Naive B cell (primary cell): ENCODE measurements at places on chromosomes 7 and 10.

- no peak for DNase-seq
These were observed 4.8 kb downstream of the ANK3 start for GRCh38 chr10:60384708-60385398.

GRCh38 chr7:44216019-44216418 is 15.2 kb downstream of the YKT6 start:
- no peak for DNase-seq

GRCh38 chr10:132752378-132752777 is 33.6 kb downstream of the NKX6-2 start:
- DNase-seq = no peak

DNA sequence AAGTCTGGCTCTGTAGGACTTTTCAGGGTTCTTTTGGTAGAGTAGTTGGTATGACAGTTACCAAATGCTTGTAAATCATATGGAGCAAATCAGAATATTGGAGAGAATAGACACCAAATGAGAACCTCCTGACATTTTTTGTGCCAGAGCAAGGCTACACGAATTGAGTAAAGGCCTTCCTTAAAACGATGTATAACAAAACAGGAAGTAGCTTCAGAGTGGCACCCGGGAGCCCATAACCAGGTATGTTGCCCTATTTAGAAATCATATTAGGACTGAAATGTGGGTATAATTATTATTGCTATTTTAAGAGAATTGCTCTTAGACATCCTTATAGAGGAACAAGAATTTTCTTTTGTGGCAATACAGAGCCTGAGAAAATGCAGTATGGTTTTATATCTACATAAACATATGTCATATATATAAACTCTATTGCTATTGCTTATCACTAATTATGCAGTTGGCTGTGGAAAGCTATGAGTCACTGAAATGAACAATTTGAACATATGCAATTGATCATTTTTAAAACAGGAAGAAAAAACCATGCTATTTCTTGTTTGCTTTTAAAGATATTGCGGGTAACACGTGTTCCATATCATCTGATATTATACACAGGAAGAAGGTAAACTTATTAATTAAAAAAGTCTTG is 197.4 kb upstream of the MTPN start:
- no peak for DNase-seq

DNA sequence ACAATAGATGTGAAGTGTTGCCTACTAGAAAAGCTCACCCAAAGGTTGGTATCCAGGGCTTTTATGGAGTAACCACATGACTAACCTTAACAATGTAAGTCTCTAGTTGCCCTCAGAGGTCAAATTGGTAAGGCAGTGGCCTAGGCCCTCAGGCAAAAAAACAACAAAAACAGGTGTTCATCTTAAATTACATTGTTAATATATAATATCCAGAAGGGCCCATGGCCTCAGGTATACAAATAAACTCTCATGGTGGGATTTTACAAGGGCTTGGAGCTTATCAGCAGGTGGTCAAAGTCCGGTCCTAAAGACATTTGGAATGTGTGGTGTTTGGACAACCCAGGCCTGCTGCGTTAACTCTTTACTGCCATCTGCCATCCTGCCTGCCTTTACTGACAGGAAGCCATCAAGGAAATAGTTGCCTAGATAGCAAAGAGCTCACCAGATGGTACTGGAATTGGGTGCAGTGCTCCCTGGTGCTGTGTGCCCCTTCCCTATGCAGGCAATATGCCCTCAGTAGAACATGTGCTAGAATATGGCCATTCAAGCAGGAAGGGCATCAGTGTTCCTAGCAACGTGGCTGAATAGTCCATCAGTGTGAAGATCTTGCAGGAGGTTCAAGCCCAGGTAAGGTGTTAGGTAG is 36.2 kb downstream of the TOMM7 start:
- DNase-seq = no peak
